ENCODE measurements at places on chromosomes 4 and X. TPM values are rescaled to one million over a fixed set of nuclear protein-coding genes. Genes with fewer than 3 reads are reported as not detected.

DNA sequence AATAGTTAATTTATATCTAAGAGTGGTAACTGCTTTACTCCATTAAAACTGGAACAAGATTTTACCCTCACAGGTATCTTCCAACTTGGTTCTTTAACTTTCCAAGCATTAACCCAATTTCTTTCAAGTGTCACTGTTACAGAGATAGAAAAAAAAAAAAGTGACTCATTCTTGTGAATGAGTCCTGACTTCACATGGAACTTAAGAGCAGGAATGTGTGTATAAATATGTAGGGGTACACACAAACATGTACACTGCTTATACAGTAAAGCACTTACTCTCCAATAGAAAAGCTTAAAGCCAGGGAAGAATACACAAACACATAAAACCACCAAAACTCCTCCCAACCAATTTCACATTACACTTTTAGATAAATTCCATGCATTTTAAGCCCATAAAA is 38.8 kb downstream of the TAPT1 start:
- no peak for DNase-seq

Gene FGD1
- 10.2 TPM for total RNA-seq

GRCh38 chr4:79163981-79164490 is 161.8 kb downstream of the NAA11 start:
- no peak for DNase-seq

DNA sequence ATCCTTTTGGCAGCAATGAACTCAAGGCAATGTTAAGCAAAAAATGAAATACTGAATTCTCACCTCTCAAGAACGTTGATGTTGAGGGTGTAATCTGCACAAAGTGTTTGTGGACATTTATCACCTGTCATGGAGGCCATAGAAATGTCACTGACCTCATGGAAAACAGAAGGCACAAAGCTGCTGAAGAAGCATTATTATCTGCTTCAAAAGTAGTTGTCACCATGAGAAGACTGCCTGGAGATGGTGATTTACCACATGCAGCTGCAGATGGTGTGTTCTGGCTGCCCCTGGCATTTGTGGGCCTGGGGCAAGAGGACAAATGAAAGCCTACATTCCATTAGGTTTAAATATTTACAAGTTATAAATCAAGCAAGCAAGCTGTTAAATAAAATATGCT is 116.8 kb upstream of the RPS6KA3 start:
- DNase-seq, result no peak

Gene RPA4
- not detected for total RNA-seq

DNA sequence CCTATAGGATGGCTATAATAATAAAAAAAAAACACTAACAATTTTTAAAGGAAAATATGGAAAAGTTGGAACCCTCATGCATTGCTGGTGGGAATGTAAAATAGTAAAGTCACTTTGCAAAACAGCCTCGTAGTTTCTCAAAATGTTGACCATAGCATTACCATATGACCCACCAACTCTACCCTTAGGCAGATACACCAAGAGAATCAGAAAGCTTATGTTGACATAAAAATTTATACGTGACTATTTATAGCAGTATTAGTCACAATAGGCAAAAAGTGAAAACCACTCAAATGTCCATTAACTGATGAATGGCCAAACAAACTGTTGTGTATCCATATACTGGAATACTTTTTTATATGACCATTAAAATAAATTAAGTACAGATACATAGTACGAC is 19.8 kb upstream of the FAM241A start:
- no peak for DNase-seq

GRCh38 chrX:47093248-47093647 is 15.0 kb downstream of the RGN start:
- no peak for DNase-seq

- no peak for DNase-seq
Measured at GRCh38 chr4:54659313-54659712, 1.6 kb downstream of the KIT start.
